Small intestine (tissue), 16 donors: ENCODE measurements at places on chromosomes 2 and 18.

DNA sequence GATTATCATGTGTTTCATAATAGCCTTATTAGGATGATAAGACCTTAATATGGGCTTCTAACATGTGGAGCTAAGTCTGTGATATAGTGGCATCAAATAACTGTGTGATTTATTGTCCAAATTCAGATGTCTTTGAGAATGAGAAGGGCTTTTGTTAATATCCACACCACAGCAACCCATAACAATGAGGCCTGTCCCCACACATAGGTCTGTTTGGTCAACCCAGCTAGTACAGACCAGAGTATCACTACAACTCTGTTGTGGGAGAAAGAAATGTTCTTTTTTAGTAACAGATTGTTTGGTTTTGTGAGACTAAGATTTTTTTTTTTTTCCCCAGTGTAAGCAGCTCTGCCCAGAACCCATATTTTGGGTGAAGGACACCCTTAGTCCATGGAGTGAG is 439.2 kb downstream of the PIK3C3 start:
- no peaks in the 10 kb centered on the region for H3K4me1 ChIP-seq
- DNase-seq, result no peak
- no peaks in the 10 kb centered on the region for H3K27me3 ChIP-seq

DNA sequence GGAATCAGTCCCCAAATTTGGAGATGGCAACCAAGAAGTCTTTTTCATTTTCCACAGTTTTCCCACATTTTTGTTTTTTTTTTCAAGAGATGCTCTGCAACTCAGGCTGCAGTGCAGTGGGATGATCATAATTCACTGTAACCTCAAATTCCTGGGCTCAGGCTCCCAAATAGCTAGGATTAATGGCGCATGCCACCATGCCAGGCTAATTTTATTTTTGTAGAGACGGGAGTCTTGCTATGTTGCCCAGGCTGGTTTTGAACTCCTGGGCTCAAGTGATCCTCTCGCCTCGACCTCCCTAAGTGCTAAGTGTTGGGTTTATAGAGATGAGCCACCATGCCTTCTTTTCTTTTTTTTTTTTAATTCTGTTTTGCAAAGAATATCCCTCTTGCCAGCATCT is 35.2 kb downstream of the PCBP1 start:
- no peak overlapping the region for H3K4me3 ChIP-seq
- no peak overlapping the region for H3K27ac ChIP-seq
- no peak for DNase-seq
- no peaks in the 10 kb centered on the region for H3K36me3 ChIP-seq

DNA sequence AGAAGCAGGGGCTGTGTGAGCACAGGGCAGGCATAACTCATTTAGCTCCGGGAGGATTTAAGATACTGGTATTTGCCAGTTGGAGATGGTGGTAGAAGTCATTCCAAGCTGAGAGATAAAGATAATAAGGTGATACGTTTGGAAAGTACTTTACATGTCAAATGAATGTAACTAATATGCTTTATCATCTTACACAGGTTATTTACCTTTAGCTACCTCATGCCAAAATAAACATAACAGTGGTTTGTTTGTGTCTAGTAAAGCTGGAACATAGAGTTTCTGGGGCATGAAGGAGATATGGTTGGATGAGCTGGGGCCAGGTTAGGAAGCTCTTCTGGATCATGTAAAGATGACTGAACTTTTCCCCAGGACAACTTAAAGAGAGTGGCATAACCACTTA is 126.9 kb upstream of the PIK3C3 start:
- DNase-seq, result no peak
- no peaks in the 10 kb centered on the region for H3K27me3 ChIP-seq
- no peak overlapping the region for H3K27ac ChIP-seq
- no peaks in the 10 kb centered on the region for H3K4me1 ChIP-seq
- no peaks in the 10 kb centered on the region for H3K36me3 ChIP-seq

GRCh38 chr2:119426801-119427395 is 4.8 kb upstream of the TMEM37 start:
- no peaks in the 10 kb centered on the region for H3K27me3 ChIP-seq
- H3K27ac ChIP-seq, result peak overlapping the region; percentile 80
- H3K4me3 ChIP-seq, result no peak overlapping the region
- H3K36me3 ChIP-seq, result no peaks in the 10 kb centered on the region
